ENCODE measurements at places on chromosomes 7 and 10. TPM values are rescaled to one million over a fixed set of nuclear protein-coding genes. Genes with fewer than 3 reads are reported as not detected.

The TUBB8 gene
- total RNA-seq = 0.22 TPM

The GRID2IP gene
- total RNA-seq = not detected

The MYPN gene
- 2.8 TPM for total RNA-seq

The ANKRD16 gene
- 8.3 TPM for total RNA-seq

The HOGA1 gene
- total RNA-seq = 2.6 TPM

The PHKG1 gene
- 0.48 TPM for total RNA-seq

The CYP26A1 gene
- total RNA-seq = 2.1 TPM

The LRRC18 gene
- not detected for total RNA-seq

The FAM237B gene
- total RNA-seq = not detected

The RSPH10B gene
- total RNA-seq = 0.05 TPM
